ENCODE measurements at places on chromosomes 7 and 10. TPM values are rescaled to one million over a fixed set of nuclear protein-coding genes. Genes with fewer than 3 reads are reported as not detected.
A peak's percentile ranks its signal among the peaks of the same experiment; 100 is the strongest.

DNA sequence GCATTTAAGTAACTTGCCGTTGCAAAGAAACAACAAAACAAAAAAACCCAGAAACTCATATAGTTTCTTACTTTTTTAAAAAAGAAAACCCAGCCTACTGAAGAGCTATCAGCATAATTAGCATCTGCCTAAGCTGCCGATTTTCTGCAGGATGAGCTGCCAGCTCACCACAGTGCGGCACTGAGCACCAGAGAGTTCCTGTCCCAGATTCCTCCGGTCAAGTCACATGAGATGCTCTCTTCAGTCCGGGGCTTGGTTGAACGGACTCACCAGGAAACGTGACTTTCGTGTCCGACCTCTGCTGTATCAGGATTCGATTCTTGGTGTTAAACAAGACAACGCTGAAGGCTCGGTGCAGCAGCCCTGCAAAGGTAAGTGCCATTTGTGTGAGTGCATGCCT, 3.2 kb downstream of the IDI2 start:
- peak; percentile 35 for DNase-seq

DNA sequence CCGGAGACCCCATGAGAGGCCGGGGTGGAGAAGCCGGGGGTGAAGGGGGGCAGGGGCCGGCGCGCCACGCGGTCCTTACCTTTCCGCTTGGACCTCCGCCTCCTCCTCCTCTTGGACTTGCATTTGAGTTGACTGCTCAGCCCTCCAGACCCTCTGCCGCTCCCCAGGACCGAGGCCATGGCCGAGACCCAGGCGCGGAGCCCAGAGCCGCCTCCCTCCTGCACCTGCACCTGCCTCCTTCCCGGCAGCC, 428 bp downstream of the ADARB2 start:
- DNase-seq: no peak

DNA sequence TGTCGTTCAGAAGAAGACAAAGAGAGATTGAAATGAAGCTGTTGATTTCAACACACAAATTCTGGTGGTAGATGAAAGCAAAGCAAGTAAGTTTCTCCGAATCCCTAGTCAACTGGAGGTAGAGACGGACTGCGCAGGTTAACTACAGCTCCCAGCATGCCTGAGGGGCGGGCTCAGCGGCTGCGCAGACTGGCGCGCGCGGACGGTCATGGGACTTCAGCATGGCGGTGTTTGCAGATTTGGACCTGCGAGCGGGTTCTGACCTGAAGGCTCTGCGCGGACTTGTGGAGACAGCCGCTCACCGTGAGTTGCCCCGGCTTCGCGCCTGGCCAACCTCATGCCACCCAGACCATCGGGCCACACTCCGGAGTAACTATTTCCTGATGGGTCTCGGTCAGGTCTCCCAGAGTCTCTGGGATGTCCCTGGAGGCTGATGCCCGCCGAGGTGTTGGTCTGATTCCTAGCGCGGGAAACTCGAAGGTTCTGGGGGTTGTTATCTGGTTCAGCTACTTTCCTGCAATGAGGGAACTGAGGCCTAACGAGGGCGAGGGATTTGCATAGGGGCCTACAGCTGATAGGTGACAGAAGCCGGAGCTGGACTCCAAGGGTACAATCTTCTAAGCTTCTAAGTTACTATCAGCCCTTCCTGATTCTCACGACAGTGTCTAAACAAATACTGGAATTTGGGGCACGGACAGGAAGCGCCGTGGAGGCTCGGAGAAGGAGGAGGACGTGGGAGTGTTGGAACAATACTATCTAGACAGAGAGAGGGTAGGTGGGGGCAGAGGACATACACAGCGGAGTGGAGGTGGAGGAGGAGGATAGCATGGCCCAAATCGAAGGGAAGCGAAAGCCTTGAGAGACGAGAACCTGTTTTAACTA, at the start of gene RPP30:
RPP30 (plus strand) TSS at position 209 of the 882 bp plus-strand sequence; CDS start at position 222, 13 bp downstream.
- DNase-seq: peak; percentile 92

- DNase-seq: no peak
These were observed 1125.0 kb downstream of the TYW1 start for GRCh38 chr7:68121655-68122054.

DNA sequence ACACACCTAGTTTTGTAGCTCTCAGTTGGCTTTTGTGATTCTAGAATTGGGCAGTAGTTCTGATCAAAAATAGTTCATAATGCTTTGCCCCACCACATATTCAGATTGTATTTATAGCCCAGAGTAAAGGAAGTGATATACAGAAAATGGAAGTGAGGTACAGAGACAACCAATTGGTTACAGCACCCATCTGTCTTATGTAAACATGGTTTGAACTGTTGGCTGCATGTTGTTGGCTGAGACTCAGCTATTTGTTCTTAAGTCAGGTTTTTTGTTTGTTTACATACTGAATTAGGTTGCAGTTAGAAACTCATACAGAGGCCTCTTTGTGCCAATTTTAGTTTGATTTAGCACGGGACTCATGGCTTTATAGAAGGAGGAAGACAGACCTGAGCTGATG, 158.9 kb upstream of the GPR26 start:
- DNase-seq: no peak

GRCh38 chr10:46223626-46224413, 63.0 kb upstream of the ANTXRL start:
- DNase-seq: no peak

- no peak for DNase-seq
These were observed 101.3 kb upstream of the TBX20 start for GRCh38 chr7:35355199-35355598.

Gene CAMK2B
- total RNA-seq: not detected

Gene C10orf143
- total RNA-seq: 0.62 TPM

Gene ZNF804B
- total RNA-seq: not detected

- DNase-seq: no peak
These were observed 16.4 kb downstream of the FZD1 start for GRCh38 chr7:91280604-91281003.

Gene PLEKHS1
- total RNA-seq: not detected

DNA sequence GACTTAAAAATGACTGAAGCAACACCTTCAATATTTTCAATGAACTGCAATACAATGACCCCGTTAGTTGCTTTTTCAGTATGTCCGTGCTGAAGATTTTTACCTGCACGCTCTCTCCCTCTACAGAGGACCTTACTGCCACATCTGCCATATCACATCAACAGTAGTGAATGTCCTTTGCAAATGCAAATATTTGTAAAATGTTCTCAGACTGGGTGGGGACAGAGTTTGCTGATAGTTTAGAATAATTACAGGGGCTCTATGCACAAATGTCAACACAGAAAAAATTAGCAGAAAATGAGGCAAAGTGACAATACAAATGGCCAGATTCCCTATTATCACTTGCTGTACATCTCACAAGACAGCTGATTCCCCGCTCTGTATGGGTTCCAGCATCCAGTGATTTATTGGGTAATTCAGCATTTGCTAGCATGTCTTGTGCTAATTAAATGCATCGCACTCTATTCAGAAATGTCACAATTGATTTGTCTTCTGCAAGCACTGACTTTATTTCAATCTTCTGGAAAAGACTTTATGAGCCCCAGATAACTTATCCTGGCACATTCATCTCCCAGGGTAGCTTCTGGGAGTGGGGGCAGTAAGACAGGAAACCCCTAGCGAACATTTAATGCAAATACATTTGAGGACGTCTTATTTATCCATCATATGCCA, 69.1 kb upstream of the PTER start:
- DNase-seq: no peak

All from GM23338 (cell line).